ENCODE measurements at places on chromosomes 16 and 17.

- DNase-seq = peak; percentile 73
These were observed at the start of gene CISD3 for GRCh38 chr17:38729886-38730525. CISD3 (plus strand) TSS chr17:38730341; CDS start chr17:38730359, 18 bp downstream.

- DNase-seq = no peak
These were observed 177.2 kb downstream of the ABCC12 start for GRCh38 chr16:47978491-47979163.

- DNase-seq = peak; percentile 72
These were observed 1.5 kb upstream of the ESRP2 start for GRCh38 chr16:68237243-68238028.

- DNase-seq = no peak
These were observed 557.9 kb upstream of the CDH11 start for GRCh38 chr16:65679785-65680184.

GRCh38 chr16:67284699-67285646, 5.6 kb downstream of the PLEKHG4 start:
- DNase-seq = no peak

- no peak for DNase-seq
These were observed 116.1 kb upstream of the IRX6 start for GRCh38 chr16:55207693-55208428.

DNA sequence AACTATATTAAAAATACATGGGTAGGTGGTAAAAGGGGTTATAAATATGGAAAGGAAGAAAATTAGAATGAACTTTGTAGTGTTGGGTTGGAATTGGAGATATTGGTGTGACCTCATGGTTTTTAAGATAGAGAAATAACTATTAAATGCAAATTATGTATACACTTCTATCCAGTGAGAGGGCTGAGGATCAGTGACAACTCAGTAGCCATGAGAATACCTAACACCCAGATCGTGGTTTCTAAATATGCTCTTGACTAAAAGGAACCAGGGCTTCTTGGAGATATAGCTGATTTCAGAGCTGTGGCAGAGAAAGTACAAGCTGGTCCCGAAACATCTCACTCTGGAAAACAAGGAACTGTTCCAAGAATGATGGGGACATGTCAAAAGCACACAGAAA, 44.4 kb downstream of the SLC6A4 start:
- DNase-seq = no peak

GRCh38 chr16:1900452-1900774, 17.8 kb downstream of the HS3ST6 start:
- DNase-seq = no peak

- no peak for DNase-seq
These were observed 2.5 kb upstream of the PER1 start for GRCh38 chr17:8154608-8155155.

DNA sequence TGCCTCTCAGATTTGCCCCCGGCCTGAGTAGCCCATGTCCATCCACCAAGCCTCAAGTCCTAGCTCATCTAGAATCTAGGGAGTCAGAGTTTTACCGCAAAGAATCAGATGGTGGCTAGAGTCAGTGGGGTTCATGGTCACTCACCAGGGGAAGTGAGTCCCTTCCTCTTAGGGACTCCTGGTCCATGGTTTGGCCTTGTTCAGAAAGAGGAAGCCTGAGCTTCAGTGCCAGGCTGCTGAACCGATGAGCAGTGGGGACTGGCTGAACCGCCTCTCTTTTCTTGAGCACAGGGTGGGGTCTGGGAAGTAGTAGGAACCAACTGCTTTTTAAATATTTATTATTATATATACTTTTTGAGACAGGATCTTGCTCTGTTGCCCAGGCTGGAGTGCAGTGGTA, 160.3 kb downstream of the NTN1 start:
- no peak for DNase-seq

- DNase-seq = no peak
These were observed 40.2 kb downstream of the SLC7A5 start for GRCh38 chr16:87828907-87829621.

GRCh38 chr17:73551759-73552158, 92.5 kb downstream of the SDK2 start:
- DNase-seq = no peak

DNA sequence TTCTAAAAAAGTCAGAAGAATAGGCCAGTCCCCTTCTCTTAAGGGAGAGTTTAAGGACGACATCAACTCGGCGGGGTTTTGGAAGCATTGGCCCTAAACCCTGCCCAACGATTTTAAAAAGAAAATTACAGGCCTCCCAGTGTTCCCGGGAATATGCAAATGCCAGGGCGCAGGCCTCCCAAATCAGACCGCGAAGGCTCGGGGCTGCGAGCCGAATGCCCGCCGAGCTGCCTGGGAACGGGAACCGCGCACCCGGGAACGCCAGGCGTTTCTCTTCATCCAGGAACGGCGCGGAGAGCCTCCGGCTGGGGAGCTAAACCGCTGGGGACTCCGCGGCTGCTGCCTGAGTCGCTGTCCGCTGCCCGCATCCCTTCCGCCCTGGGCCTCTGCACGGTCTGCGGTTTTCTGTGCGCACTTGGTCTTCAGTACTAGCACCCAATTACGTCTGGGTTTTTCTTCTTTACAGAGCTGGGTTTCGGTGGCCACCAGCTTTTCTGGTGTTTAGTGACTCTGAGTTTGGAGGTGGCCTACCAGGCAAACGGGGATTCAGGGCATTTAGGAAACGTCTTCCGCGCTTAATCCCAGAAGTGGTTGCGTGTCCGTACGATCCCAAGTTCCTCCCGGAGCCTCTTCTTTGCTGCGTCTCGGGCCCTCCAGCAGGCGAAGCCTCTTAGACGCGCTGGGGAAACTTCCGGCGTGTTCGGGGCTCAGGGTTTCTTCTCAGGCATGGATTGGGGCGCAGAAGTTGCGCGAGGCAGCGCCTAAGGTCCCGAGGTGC, 5.7 kb downstream of the IRX5 start:
- no peak for DNase-seq

DNA sequence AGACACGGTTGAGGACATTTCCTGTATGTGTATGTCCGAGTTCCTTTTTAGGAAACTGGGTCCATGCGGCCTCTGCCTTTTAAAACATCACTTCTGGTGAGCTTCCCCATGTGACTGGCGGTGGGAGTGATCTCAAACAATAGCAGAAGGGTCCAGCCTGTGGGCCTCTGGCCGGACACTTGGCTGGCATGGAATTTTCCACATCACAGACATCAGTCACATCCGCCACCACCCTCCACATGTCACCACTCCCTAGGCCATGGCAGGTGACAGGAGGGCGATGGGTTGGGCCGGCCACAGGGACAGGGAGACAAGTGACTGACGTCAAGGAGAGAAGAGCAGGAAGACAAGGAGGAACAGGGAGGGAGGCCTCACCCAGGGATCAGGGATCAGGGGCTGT, 83.7 kb downstream of the DNAH17 start:
- no peak for DNase-seq

- no peak for DNase-seq
These were observed 13.4 kb downstream of the WFDC1 start for GRCh38 chr16:84308120-84308519.

GRCh38 chr17:1995321-1995892, 29.7 kb downstream of the RTN4RL1 start:
- DNase-seq = no peak

DNA sequence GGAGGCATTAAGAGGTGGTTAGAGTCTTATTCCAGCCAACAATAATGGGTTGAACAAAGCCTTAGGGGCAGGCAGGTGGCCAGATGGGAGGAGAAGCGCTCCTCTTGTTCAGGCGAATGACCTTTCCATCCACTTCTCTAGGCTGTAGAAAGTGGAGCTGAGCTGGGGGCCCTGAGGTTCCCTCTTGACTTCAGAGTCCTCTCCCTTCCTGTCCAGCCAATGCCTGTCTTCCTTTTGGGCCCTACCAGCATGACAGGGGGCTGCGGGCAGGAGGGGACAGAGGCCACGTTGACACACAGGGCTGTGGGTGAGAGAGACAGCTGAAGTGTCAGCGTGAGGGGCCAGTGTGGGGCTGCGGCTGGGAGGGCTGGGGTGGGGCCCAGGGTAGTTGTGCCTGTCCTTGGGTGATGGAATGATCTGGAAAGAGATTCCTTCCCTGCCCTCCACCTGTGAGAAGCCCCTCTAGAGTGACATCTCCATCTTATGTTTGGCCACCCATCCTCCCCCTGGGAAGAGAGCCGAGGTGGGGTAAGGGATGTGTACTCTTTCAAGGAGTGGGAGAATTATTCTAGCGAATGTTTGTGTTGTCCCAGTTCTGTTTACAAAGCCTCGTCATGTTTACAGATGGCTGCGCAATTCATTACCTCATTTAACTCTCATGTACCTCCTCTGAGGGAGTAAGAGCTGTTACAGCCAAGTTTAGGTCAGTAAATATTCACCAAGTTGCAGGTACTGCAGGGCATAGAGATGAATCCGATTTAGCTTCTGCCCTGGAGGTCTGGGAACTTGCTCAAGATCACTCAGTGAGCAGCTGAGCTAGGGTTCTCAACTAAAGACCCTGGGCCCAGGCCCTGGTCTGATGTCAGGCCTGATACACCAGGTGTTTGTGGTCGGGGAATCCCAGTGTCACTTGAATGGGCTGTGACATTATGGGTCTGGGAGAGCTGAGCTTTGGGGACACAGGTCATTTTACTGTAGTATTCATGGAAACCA, 3.3 kb downstream of the ERBB2 start:
- DNase-seq = no peak

All from activated CD8-positive, alpha-beta memory T cell treated with anti-CD3 and anti-CD28 coated beads for 4 hours (primary cell).